Non-pigmented ciliary epithelial cell (primary cell): ENCODE measurements at places on chromosomes 3 and 15.

- DNase-seq, result peak; percentile 13
These were observed 63.6 kb downstream of the FAM81A start for GRCh38 chr15:59501597-59501996.

- DNase-seq, result no peak
These were observed 30.1 kb downstream of the BTD start for GRCh38 chr3:15631426-15632211.

- no peak for DNase-seq
These were observed 33.3 kb downstream of the ZNF609 start for GRCh38 chr15:64493641-64494040.

DNA sequence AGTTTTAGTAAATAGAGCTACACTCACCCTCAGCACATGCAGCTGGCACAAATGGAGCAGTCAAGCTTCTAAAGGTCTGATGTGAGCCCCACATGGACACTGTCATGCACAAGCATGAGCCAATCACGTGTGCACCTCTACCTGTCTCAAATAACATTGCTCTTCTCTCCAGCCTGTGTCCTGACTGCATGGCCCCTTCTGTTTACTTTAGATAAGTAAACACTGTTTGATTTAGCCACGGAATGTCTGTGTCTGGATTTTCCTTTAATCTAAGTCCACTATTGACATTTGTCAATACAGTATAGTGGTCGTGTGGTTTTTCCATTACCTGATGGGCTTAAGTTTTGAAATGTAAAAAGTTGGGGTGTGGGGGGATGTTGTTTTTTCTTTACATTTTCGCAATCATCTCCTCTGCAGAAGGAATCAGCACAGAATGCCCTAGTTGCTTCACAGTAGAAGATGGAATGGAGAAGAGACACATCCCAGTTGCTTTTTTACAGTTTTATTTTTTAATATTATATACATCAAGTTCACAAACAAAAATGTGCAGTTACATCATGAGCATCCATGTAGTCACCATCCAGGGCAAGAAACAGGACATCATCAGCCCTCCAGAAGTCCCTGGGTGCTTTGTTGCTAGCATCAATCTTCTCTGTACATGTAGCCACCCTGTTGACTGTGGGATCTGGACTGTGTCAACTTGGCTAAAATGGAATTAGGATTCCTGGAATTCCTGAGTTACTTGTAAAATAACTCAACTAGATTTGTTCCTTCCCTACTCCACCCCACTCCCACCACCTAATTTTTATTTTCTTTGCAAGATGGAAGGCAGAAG is 146.1 kb downstream of the UACA start:
- DNase-seq, result no peak

- no peak for DNase-seq
These were observed 297.8 kb downstream of the EPHA3 start for GRCh38 chr3:89405176-89405575.

- DNase-seq, result no peak
These were observed 14.7 kb upstream of the SECISBP2L start for GRCh38 chr15:49060710-49061495.

DNA sequence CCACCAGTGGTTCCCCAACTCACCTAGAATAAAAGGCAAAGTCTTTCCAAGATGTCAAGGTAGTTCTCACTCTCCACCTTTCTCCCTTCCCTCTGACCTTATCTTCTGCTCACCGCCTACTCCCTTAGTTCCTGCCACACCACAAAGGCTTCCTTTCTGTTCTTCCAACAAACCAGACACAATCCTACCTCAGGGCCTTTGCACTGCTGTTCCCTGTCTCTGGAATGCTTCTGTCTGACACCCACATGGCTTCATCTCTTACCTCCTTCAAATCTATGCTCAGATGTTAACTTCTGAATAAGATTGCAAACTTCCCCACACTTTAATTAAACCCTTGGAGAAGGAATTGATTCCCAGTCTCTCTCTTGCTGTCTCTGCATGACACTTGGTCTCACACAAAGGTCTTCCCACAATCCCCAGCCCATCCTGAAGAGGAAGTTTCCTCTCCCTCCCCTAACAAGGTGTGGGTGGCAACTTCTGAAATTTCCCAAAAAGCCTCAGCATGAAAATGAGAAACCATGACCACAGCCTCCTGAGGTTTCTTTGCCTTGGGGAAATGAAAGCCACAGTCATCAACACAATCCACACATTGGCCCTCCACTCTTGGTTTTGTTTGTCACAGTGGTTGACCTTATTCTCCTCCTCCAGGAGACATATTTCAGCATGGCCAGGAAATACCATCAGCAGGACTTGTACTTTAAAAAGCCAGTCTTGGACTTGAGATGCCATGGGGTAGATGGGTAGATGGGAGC is 3.0 kb upstream of the RYK start:
- DNase-seq, result no peak

DNA sequence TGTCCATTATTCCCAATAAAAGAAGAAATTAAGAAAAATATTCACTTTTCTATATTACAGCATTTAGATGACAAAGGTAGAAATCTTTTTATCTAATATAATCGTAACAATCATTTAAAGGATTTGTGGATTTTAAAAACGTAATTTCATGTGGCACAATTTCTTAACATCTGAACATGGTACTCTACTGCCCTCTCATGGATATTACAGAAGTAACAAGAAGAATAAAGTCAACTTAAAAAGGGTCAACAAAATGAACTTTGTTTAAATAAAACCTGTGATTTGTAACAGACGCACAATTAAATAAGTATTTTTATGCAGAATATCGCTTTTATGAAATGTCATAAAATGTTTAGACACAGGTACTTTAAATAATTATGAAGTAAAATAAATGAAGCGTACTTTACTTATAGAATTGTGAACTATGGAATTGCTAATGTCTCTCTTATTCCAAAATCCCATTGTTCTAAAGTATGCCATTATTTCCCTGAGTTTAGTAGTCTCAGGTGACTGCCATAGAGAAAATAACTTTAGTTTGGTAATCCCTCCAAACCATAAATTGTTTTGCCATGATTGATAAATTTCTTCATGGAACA is 366.8 kb upstream of the ZNF385D start:
- peak; percentile 22 for DNase-seq

- peak; percentile 90 for DNase-seq
These were observed 53.6 kb downstream of the PAK2 start for GRCh38 chr3:196793246-196793645.

- DNase-seq, result peak; percentile 91
These were observed 102.9 kb downstream of the FNDC3B start for GRCh38 chr3:172142051-172142863.
